ENCODE measurements at places on chromosomes 4 and X. TPM values are rescaled to one million over a fixed set of nuclear protein-coding genes. Genes with fewer than 3 reads are reported as not detected.

DNA sequence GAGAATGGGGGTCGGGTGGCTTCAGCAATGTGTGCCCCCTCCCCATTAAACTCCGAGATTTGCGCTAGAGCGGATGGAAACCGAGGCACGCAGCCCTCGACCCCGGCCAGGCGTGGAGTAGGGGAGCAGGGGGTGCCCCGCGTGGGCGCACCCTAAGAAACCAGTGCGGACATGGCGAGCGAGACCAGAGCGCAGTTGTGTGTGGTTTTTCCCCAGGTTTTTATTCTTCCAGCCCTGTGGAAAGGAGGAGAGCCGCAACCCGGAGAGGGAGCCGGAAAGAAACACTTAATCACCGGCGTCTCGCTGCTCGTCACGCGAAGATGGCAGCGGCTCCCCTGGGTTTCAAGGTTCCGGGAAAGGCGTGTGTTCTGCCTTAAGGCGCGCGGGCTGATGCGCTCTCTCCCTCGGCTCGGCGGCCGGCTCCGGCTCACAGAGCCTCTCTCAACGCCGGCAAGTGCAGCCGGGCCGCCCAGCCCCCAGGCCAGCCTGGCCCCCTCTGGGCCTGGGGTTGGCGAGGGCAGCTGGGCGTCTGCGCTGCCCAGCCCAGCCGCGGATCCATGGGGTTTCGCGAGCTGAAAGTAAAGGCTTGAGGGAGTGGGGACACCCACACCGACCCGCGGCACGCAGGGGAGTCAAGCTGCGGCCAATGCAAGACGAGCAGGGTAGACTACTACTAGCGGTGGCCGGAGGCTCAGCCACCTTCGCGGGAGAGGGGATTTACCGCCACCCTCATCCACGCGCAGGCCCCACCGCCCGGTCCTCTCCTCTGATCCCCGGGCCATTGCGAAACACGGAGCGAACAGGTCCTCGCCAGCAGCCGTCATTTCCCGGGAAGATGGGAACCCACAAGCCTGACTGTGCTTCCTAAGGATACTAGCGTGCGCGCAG, 74.0 kb upstream of the BCOR start:
- peak; percentile 69 for DNase-seq

- DNase-seq: no peak
Observed at GRCh38 chr4:81836716-81837115, 365.0 kb upstream of the RASGEF1B start.

- no peak for DNase-seq
Observed at GRCh38 chrX:102976286-102976685, 39.2 kb downstream of the RAB40AL start.

- no peak for DNase-seq
Observed at GRCh38 chrX:111719426-111720210, 38.6 kb downstream of the ALG13 start.

POU3F4 gene
- not detected for total RNA-seq

HSD17B11 gene
- 13.1 TPM for total RNA-seq

Measured in Right ventricle myocardium superior (tissue), 1 donor.